ENCODE measurements at places on chromosomes 16 and 17.

DNA sequence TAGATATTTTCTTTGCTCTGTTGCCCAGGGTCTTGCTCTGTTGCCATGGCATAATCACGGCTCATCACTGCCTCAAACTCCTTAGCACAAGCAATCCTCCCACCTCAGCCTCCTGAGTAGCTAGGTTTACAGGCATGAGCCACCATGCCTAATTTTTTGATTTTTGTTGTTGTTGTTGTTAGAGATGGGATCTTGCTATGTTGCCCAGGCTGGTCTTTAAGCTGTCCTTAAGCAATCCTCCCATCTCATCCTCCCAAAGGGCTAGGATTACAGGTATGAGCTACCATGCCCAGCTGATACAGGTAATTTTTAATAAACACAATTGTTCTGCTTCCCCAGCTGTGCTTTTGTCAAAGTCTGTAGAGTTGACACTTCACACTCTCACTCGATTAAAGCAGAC is 159.3 kb downstream of the PARN start:
- no peak for DNase-seq

- DNase-seq, result no peak
These were observed 52.6 kb downstream of the CCDC57 start for GRCh38 chr17:82160075-82160474.

GRCh38 chr17:17710728-17711541 is 29.7 kb downstream of the RAI1 start:
- DNase-seq, result peak; percentile 74

- DNase-seq, result peak; percentile 62
These were observed 115.1 kb downstream of the MRTFB start for GRCh38 chr16:14186007-14186794.

DNA sequence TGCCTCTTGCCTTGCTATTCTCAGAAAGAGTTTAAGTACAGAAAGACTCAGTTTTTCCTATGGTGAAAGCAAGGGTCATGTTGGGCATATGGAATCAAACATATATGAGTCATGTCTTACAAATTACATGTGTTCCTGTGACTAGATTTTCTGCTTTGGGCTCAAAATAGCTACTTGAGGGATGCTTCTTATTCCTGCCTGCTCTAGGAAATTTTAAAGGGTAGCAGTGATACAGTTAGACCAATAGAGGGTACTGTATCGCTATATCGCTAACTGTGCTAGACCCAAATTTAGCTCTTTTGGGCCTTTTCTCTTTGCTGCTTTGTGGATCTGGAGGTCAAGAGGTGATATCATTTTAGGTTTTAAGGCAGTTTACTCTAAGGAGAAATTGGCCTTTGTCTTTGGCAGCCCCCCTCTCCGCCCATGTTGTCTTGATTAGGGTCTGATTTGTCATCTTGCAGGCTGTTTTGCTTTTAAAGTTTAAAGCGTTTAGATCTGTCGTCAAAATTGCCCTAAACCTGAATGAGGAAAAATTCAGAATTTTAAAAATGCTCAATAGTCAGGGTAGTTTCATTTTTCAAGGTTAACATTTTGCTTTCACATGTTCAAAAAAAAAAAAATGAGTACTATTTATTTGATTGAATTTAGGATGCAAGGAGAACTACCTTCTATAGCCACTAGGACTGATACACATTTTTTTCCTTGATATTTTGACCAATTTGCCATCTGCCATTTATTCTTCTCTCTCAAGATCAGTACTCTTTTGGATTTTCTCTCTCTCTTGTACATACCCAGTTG is 8.8 kb downstream of the NFATC3 start:
- DNase-seq, result no peak
